ENCODE measurements at places on chromosomes 13 and 19.

DNA sequence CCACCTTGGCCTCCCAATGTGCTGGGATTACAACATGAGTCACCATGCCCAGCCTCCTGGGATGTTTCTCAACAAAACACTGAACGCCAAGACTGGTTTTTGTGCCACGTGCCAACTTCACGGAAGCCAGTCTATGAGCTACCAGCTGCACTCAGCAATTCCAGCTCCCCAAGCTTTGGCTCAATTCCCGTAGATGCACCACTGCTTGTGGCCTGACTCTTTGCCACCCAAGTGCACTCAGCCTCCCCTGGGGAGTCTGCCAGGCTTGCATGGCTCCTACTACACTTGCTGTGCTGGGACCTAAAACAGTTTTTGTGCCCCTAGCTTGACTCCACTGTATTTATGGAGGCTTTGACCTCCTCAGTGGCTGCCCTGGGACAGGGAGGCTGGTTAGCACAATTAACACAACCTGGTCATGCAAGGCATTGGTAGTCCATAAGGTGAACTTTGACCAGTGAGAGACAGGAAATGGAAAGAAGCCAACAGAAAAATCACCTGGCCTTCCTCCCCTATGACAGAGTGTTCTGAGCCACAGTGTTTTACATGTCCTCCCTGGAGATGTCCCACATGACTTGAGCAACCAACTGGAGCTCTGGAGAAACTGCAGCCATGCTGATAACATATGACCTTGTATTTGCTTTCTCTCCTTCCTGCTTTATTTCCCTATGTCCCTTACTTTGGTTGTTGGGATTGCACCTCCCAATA lies 1173.1 kb downstream of the UQCRFS1 start:
- DNase-seq: no peak

GRCh38 chr13:80329250-80329649 lies 11.7 kb downstream of the SPRY2 start:
- DNase-seq: no peak

- DNase-seq: no peak
These were observed 96.8 kb downstream of the SUCLA2 start for GRCh38 chr13:47904241-47904640.

GRCh38 chr19:43468354-43469159 lies 3.1 kb upstream of the LYPD3 start:
- no peak for DNase-seq

- DNase-seq: no peak
These were observed 9.2 kb downstream of the LMTK3 start for GRCh38 chr19:48502350-48503018.

DNA sequence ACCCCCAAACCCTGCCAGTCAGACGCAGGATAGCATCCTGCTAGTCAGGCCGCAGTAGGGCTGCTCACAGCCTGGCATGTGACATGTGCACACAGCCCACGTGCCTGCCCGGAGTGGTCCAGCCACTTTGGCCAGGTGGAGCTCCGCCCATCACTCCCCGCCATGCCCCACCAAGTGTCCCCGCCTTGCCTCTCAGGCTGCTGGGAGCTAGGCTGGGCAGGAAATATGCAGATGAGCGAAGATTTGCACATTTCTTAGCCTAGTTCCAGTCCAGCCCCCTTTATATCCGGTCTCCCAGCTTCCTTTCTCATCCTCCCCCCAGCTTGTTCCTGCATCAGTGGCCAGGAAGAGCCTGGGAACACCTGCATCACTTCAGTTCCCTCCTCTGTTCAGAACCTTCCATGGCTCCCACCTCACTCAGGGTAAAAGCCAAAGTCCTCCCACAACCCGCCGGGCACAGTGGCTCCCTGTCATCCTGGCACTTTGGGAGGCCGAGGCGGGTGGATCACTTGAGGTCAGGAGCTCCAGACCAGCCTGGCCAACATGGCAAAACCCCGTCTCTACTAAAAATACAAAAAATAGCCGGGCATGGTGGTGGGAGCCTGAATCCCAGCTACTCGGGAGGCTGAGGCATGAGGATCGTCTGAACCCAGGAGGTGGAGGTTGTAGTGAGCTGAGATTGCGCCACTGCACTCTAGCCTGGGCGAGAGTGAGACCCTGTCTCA lies 2.3 kb upstream of the DOCK6 start:
- no peak for DNase-seq

DNA sequence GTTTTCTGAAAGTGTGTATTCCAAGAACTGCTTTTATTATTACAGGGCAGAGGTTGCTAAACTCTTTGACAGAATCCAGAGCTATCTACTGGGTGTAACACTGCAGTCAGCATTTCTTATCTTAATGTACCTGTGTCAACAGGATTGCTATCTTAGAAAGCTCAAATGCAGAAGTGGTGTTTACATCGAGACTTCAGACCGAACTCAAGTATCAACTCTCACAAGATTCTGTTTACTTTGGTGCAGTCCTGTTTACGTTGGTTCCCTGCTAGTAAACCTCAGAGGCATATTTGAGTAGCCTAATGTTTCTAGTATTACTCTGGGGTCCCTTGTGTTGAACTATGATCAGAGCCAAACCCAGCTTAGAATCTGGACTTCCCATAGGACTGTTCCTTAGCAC lies 20.5 kb downstream of the SLC15A1 start:
- no peak for DNase-seq

DNA sequence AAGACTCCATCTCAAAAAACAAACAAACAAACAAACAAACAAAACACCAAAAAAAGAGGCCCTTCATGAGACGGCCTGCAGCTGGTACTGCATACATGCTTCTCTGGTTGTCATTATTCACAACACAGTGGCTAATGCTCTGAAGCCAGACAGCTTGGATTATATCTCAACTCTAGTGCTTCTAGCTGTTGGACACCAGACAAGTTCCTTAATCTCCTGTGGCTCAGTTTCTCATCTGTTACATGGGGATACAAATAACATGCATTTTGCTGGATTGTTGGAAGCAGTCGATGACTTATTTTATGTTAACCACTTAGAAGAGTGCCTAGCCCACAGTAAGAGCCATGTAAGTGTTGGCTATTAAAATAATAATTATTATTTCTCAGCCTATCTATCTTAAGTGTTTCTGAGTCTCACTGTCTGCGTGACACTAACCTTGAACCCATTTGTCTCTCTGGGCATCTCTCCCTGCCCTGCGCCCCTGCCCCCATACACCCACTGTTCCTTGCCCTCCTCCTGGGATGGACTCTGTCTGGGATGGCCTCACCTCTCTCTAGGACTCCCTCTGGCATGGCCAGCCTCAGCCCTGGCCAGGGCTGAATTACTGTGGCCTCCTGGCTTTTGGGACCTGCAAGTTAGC lies 3.1 kb upstream of the JUNB start:
- no peak for DNase-seq

- DNase-seq: peak; percentile 58
These were observed 10.2 kb downstream of the DHRS12 start for GRCh38 chr13:51793570-51794271.

GRCh38 chr19:11261431-11261970 lies 823 bp downstream of the DOCK6 start:
- no peak for DNase-seq

DNA sequence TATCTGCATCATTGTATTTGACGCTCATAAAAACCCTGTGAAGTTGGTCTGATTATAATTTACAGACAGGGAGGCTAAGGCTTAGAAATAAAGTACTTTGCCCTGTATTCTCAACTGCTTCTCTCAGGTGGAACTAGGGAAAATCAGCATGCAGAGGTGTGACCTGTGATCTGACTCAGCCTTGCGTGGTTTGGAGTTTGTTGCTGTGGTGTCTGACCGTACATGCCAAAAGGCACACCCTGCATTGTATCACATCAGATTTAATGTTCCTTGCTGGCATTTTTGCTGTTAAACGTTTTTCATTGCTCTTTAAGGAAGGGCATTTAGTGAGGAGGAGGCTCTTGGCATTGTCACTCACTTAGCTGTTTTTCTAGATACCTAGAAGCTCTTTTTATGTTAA lies 58.8 kb upstream of the C1QTNF9B start:
- DNase-seq: no peak

GRCh38 chr13:93549326-93550005 lies 322.9 kb downstream of the GPC6 start:
- DNase-seq: no peak

Measured in fibroblast of skin of left quadriceps (primary cell).